ENCODE measurements at places on chromosomes 3 and 15.

DNA sequence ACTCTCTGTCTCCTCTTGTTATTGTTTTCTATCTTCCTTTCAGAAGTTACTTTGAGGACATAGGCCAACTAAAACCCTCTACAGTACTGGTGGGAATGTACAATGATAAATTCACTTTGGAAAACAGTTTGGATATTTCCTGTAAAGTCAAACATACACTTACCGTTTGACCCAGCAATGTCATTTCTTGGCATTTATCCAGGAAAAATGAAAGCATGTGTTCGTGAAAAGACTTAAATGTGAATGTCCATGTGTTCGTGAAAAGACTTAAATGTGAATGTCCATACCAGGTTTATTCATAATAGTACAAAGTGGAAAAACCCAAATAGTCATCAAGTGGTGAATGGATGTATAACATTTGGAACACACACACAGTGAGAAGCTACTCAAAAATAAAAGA lies 361.5 kb upstream of the DPH6 start:
- DNase-seq, result no peak

DNA sequence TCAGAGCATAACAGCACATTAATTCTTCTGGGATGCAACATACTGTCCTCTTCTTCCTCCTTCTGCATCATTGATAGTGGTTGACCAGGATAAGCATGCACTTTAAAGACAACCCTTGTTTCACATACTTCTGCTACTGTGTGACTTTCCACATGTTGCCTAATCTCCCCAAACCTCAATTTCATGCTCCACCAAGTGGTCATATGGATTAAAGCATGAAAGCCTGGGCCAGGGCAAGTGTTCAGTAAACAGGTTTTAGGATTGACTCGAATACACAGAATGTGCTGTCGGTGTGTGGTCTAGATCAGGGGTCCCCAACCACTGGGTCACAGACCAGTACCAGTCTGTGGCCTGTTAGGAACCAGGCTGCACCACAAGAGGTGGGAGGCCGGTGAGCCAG lies 22.5 kb upstream of the BFSP2 start:
- DNase-seq, result no peak

- DNase-seq, result no peak
These were observed 139.3 kb downstream of the TNIK start for GRCh38 chr3:171320750-171321558.

GRCh38 chr3:75260-75659 lies 121.3 kb upstream of the CHL1 start:
- no peak for DNase-seq

GRCh38 chr15:77748078-77749064 lies 115.7 kb upstream of the LINGO1 start:
- no peak for DNase-seq

DNA sequence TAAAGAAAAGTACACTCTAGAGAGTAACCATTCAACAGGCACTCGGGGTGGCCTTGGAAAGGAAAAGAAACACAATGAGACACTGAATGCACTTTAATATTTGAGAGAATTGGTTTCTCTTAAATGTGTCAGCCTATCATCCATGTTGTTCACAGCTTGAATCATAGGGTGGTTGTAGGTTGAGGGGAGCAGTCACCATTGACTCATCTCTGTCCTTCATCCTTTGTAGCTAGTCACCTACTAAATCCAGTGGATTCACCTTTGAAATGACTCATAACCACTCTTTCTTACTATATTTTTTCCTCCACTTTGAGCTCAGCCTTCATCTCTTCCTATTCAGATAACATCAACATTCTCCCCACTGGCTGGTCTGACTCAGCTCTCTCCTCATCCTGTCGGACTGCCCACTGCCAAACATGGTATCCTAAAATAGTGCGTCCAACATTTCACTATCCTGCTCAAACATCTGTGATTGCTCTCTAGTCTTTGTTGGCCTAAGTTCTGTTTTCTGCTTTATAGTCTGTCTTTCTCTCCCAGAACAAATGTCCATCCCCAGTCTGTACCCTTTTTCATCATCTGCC lies 182.7 kb upstream of the GADL1 start:
- no peak for DNase-seq

GRCh38 chr3:63479661-63480035 lies 172.8 kb upstream of the SNTN start:
- DNase-seq, result no peak

- DNase-seq, result no peak
These were observed 40.0 kb downstream of the MUC4 start for GRCh38 chr3:195771646-195772300.

GRCh38 chr3:133797396-133798105 lies 8.1 kb upstream of the SRPRB start:
- DNase-seq, result no peak

DNA sequence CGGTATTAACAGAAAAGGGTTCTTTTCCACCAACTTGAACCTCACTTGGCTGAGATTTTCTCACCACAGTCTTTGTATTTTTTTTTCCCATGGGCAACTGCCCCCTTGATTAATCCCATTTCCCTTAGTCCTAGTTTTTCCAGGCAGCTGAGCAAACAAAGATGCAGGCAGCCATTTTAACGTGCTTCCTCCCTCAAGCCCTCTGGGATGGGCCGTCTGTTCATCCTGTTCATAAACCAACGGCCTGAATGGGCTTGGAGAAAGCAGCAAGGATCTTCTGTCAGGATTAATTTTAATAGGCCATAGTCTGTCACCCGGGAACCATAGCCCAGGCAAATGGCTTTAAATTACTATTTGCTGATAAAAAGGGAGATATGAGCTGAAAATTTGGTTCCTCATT lies 10.4 kb upstream of the POLR2M start:
- DNase-seq, result no peak

DNA sequence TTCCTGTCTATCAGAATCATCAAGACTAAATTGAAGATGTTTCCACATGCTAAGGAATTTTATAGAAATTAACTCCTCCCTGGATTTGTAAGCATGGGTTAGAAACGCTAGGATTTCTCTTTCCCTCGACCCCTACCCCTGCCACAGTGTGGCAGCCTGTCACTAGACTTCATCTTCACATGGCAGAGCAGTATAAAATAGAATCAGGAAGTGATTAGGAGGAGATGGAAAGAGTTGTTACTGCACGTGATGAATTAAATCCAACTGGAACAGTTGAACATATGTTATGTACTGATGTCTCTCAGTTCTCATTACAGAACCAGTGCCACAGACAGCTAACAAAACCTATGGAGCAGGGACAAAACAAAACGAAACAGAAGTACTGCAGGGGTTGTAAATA lies 130.0 kb upstream of the BNIP2 start:
- no peak for DNase-seq

GRCh38 chr15:59965741-59966140 lies 38.4 kb upstream of the FOXB1 start:
- no peak for DNase-seq

All from nucleus accumbens (tissue), 56 donors.